ENCODE measurements at places on chromosomes 3 and 15.

GRCh38 chr3:10565814-10566213 is 60.4 kb upstream of the ATP2B2 start:
- no peak for DNase-seq

- DNase-seq: no peak
These were observed 78.3 kb downstream of the B3GALNT1 start for GRCh38 chr3:161026612-161027510.

DNA sequence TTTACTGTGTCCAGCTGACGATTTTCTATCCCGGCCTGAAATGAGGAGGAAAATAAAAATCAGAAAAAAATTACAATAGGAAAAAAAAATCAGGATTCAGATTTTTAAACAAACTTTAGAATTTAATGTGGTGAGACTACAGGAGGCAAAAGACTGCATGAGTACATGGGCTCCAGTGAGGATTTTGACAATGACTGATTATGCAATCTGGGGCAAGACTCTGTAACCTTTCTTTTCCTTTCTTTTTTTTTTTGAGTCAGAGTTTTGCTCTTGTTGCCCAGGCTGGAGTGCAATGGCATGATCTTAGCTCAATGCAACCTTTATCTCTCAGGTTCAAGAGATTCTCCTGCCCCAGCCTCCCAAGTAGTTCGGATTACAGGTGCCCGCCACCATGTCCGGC is 29.9 kb downstream of the SPG11 start:
- no peak for DNase-seq

DNA sequence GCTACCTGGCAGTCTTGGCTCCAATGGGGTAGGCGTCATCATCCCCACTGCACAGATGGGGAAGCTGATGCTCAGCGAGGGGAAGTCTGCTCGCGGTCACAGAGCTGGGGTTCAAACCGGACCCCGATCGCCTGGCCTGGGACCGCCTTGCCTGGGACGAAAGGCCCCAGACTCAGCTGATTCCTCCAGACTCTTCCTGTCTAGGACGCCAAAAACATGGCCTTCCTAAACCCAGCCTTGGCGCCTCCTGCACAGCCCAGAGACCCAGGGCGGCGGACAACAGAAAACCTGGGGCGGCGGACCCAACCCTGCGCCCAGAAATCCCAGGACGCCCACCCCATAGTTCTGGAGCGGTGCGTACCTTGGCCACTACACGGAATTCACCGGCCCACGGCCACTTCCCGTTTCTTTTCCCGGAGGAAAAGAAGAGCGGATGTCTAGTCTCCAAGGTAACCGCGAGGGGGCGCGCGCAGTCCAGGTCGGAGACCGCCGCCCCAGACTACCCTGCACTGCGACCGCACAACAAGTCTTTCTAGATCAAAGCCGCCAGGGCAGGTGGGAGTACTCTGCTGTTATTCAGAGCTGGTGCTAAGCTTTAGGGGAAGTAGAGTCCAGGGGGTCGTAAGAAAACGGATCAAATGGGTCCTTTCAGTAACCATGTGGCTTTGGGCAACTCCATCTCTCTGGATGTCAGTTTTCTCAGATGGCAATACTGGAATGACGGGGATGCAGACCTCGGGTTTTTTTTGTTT is 4.9 kb upstream of the IL17RD start:
- DNase-seq: peak; percentile 49

DNA sequence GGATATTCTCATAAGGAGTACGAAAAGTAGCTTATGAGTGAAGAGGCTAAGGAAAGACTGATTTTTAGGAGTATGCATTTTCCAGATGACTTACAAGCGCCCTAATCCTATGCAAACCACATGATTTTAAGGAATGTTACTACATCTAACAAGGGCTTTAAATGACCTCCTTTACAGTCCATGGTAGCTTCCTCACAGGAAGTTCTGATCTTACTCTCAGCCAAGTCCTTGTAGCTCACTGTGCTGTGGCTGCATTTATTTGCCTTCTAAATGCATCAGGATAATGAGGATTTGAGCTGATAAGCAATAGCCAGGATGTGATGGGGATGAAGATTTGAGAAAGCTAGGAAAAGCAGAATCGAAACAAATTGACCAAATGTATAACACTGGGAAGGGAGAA is 896.0 kb downstream of the MCTP2 start:
- DNase-seq: no peak

GRCh38 chr3:21154911-21155310 is 596.1 kb downstream of the ZNF385D start:
- DNase-seq: no peak

DNA sequence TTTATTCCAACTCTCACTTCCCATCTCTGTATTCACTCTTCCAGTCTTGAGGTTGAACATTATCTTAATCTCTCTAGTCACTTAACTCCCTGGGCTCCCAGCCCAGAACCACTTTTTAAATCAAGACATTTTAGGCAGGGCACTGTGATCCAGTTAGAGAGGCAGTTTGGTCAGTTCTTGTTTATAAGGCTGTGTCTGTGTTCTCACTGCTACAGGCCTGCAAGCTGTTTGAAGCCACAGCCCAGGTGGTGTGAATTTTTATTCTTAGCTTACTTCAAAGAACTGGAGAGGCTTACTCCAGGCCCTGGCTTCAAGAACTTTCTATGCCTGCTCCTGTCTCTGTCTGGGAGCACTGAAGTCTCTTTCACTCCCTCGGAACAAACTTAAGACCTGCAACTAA is 906.1 kb downstream of the CADM2 start:
- DNase-seq: no peak

GRCh38 chr15:44029003-44029402 is 166.1 kb downstream of the FRMD5 start:
- no peak for DNase-seq

- DNase-seq: no peak
These were observed 282.6 kb downstream of the KLF13 start for GRCh38 chr15:31609258-31609681.

DNA sequence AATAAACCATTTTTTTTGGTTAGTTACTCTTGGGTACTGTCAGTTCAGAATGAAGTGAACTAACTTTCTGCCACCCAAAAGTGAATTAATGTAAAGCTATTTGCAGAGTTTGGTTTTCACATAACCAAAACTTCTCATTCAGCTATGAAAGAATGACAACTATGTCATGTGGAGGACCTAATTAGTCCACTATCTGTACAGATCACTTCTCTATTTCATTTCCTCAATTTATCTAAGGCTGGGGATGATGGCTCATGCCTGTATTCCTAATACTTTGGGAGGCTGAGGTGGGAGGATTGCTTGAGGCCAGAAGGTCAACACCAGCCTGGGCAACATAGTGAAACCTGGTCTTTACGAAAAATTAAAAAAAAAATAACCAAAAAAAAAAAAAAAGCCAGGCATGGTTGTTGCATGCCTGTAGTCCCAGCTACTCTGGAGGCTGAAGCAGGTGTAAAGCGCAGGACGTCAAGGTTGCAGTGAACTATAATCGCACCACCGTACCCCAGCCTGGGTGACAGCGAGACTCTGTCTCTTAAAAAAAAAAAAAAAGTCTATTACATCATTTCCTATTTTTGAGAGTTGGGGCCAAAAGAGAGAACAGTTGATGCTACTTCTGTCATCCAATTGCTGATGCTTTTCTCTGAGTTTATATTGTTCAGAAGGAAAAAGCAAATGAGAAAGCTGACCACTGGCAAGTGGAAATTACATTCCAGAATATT is 8.7 kb downstream of the HYPK start:
- no peak for DNase-seq

DNA sequence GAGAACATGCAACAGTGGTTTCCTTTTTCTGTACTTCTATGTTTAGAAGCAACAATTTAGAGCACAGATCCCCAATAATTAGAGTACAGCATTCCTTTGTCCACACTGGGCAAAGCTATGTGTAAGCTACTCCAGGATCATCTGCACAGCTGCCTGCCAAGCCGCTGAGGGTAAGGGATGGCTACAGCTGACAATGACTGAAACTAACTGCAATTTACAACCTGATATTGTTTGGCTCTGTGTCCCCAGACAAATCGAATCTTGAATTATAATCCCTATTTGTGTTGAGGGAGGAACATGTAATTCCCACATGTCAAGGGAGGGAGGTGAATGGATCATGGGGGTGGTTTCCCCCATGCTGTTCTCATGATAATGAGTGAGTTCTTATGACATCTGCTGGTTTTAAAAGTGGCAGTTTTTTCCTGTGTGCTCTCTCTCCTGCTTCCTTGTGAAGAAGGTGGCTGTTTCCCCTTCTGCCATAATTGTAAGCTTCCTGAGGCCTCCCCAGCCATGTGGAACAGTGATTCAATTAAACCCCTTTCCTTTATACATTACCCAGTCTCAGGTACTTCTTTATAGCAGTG is 54.8 kb upstream of the TNFSF10 start:
- no peak for DNase-seq
